ENCODE measurements at places on chromosomes 11 and 22.
A peak's percentile ranks its signal among the peaks of the same experiment; 100 is the strongest.

GRCh38 chr22:44329179-44329796 is 16.5 kb upstream of the SHISAL1 start:
- no peak for DNase-seq

DNA sequence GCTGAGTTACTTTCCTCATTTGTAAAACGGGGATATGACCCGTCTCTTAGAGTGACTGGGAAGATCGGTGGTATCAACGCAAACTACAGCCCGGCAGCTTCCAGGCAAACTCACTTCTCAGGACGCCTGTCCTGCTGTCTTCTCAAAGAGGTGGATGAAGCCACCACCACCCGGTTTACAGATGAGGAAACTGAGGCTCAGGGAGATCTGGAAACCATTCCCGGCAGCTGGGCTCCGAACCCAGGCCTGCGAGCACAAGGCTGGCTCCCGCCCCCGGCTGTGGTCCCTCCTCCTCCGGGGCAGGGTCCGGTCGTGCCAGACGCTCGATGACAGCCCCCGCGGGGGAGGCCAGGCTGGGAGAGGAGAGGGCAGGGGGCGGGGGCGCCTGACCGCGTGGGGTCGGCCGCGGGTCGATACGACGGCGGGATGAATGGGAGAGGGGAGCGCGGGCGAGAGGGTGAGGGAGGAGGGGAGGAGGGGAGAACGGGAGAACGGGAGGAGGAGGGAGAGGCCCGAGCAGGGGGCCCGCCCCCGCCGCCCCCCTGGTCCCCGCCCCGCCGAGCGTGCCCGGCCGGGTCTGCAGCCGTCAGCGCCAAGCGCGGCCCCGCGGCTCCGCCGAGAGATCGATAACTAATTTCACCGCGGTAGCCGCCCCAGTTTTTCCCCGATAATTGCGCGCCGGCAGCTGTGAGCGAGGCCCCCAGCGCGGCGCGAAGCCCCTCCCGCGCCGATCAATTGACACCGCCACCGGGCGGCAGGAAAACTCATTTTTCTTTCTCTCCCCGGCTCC is 14.0 kb downstream of the IGLL1 start:
- DNase-seq: no peak

- no peak for DNase-seq
Measured at GRCh38 chr11:61928606-61929005, 11.2 kb upstream of the RAB3IL1 start.

DNA sequence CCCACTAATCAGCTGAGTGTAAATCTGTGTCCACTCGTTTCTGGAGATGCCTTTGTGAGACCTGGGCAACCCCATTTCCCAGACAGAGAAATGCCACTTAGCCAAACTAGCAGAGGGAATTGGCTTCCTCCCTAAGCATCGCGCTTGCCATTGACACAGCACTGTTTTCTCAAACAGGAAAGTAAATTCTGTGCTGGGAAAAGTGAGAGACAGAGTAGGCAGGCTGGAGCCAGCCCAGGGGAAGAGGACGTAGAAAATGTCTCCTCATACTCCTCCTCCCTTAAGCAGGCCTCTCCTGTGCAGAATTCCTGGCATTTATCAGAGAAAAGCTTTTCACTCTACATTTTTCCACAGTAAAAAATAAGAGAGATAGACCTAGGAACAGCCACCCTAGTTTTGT is 99.1 kb upstream of the AMOTL1 start:
- no peak for DNase-seq

DNA sequence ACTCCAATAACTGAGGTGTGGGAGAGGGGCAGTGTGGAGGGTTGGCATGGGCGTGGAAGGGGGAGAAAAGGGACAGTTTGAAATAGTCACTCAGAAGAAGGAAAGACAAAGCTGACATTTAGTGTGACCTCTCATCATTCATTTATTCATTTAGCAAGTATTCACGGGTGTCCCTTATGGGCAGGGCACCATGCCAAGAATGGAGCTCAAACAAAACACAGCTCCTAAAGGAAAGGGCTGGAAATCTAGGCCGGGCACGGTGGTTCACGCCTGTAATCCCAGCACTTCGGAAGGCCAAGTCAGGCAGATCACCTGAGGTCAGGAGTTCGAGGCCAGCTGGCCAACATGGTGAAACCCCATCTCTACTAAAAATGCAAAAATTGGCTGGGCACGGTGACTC is 19.4 kb upstream of the DGKZ start:
- DNase-seq: no peak

- peak; percentile 52 for DNase-seq
Measured at GRCh38 chr22:32880061-32880460, 78.6 kb downstream of the TIMP3 start.

DNA sequence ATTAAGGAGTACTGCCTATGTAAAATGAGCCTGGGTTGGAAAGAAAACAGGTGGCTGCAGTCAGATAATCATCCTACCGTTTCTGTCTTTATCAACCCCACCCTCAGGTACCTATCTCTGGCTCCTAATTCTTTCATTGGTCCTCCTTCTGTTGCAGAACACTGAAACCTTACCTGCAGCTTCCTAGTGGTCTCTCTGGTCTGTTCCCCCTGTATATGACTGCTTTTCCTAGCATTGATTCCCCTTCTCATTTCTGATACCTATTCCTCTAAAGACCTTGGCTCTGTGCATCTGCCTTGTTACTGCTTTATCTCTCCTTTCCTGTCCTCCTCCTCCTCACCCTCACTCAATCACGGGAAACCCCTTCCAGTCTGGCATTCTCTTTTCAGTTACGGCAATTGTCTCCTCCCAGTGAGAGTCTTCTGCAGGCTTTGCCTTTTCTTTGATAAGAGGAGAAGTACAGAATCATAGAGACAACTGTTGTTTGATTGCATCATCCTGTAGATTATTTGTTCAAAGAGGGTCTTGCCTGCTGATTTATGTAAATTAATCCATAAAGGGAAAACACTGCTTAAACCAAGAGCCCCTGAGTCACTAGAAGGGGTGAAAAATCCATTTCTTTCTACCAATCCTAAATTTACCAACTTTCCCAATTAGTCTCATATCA is 301.2 kb downstream of the AASDHPPT start:
- no peak for DNase-seq

DNA sequence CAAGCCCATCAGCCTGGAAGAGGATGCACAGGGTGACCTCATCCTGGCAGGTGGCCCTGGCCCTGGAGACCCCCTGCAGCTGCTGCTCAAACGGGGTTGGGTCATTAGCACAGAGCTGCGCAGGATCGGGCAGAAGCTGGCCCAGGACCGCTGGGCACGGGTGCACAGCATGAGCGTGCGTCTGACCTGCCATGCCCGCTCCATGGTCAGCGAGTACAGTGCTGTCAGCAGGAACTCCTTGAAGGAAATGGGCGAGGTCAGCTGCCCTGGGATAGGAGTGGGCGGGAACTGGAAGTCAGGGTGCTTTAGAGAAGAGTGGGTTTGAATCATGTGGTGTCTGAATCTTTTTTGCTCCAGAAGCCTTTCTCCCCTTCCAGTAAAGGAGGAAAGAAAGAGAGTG is 61.1 kb downstream of the INSC start:
- no peak for DNase-seq

DNA sequence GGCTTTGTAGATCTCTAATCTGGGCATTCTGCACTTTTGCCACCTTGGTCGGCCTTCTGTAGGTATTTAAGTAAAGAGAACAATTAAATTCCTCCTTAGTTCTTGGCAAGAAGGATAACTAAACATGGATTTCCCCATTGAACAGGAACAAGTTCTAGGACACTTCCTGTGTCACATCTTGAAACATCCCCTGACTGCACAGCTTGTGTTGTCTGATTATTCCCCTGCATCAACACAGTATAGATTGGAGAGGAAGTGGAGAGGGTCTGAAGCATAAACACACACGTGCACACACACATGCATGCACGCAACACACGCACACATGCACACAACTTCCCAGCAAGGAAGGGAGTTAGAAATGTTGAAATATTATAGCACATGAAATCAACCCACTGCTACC is 8.6 kb downstream of the ISX start:
- no peak for DNase-seq

GRCh38 chr11:106917973-106918372 is 100.3 kb downstream of the GUCY1A2 start:
- peak; percentile 15 for DNase-seq

- DNase-seq: peak; percentile 4
Measured at GRCh38 chr11:65653229-65654225, 9.2 kb downstream of the RELA start.

GRCh38 chr11:110883256-110883655 is 171.0 kb upstream of the ARHGAP20 start:
- DNase-seq: no peak

- peak; percentile 82 for DNase-seq
Measured at GRCh38 chr22:30634471-30635233, 929 bp upstream of the SLC35E4 start.

GRCh38 chr11:2182075-2182474 is 10.5 kb upstream of the TH start:
- no peak for DNase-seq

DNA sequence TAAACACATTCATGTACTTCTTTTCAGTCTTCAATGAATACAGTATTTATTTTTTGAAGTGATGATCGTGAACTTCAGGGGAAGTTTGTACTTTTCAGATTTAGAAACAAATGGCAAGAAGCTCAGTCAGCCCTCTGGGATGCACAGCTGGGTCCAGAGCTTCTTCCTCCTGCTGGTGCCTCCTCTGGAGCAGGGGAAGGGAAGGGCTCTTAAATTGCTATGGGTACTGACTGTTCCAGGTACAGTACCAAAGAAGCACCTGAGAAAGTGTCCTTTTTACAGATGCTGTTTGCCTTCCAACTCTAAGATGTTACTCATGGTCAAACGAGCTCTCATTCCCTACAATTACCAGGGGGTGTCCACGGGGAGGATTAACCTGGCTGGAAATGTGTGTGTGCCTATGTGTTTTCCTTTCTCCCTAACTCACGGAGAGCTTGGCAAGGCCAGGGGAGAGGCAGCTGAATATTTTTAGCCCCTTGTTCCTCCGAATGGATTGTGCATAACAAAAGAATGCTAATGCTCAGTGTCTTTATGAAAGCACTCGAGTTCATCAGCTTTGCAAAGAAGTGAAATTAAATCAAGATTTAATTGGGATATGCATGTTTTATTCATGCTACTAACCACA is 313.7 kb upstream of the CADM1 start:
- DNase-seq: no peak

- no peak for DNase-seq
Measured at GRCh38 chr11:124762105-124762623, at the start of gene ESAM. Gene ESAM, minus strand, starts transcription at chr11:124762290. Its CDS starts 136 bp downstream, at chr11:124762154.

DNA sequence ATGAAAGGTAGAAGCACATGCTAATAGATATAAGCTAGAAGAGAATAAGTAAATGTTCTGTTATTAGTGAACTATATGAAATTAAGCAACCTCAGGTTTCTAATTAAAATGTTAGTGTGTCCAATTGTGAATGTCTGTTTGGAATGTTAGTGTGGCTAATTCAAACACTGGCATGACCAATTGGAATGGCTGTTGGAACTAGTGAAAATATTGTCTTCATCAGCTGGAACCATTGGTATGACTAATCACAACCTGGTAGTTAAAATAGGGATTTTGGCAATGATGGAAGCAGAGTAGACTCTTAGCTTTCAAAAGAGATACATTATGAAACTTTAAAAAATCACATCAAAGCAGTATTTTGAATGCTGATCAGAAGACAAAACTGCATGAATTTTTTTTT is 66.8 kb downstream of the CYB5R2 start:
- no peak for DNase-seq

- no peak for DNase-seq
Measured at GRCh38 chr11:100963375-100963774, 166.2 kb downstream of the PGR start.

- no peak for DNase-seq
Measured at GRCh38 chr22:48887394-48888332, 940.0 kb downstream of the BRD1 start.

GRCh38 chr22:41742918-41743317 is 43.6 kb downstream of the MEI1 start:
- no peak for DNase-seq

DNA sequence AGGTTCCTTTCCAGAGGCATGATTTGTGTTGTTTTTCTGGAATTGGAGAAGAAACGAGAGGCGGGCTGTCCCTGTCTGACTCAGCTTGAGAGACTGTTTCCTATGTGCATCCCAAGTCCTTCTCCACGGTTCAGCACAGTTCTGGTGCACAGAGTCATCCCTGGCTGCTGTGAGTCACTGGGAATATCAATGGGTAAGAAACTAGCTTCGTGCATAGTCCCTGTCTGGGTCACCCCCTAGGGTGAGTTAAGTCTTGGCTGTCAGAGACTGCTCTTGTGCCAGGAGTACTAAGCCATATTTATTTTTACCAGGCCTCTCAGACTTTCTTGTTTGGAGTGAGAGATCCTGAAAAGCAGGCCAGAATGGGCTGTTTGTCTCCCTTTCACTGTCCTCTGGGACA is 2.4 kb upstream of the LRP4 start:
- DNase-seq: peak; percentile 99

- DNase-seq: no peak
Measured at GRCh38 chr11:65108469-65109123, 3.1 kb upstream of the TM7SF2 start.

GRCh38 chr11:35486446-35486845 is 39.0 kb downstream of the PAMR1 start:
- no peak for DNase-seq

GRCh38 chr11:22786475-22786874 is 43.1 kb downstream of the SVIP start:
- DNase-seq: no peak

- DNase-seq: no peak
Measured at GRCh38 chr22:20267441-20268278, 458 bp downstream of the RTN4R start.

DNA sequence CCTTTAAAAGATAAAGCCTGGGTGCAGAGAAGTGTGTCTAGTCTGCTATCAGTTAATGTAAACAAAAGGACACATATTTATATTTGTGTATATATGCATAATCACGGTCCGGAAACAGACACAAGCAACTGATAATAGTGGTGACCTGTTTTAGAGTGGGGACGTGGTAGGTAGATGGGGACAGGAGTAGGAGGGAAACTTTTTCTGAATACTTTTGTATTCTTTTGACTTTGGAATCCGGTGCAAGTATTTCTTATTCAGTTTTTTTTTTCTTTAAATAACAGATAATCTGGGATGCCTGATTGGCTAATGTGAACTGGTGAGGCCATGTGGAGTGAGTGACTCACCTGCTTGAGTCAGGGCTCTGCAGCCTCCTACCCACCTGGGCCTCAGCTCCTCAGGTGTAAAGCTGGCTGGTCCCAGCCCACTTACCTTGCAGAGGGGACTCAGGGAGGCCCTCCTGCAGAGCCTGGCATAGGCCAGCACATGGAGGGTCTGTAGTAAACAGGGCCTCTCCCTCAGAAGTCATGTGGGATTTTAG is 15.3 kb downstream of the MICAL2 start:
- no peak for DNase-seq

DNA sequence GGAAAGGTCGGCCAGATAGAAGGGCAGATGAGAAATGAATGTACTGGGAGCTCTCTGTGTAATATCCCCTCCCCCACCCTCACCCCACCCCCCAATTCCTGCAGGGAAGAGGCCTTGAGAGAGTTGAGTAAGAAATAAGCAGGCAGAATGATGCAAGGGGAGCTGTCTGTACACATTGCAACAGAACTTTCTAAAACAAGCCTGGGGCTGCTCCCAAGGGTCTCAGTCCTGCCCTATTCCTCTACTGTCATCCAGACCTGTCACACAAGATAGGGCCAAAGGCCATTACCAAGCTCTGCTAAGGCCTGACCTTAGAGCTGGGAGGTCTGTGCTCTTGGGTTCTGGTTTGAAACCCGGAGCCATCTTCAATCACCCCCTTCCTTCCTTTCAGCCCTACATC is 5.7 kb upstream of the DGAT2 start:
- DNase-seq: no peak

- no peak for DNase-seq
Measured at GRCh38 chr11:72716290-72716689, 35.9 kb downstream of the ARAP1 start.

GRCh38 chr11:17846852-17847453 is 112.4 kb downstream of the KCNC1 start:
- DNase-seq: no peak

GRCh38 chr11:94954753-94955152 is 18.6 kb downstream of the CWC15 start:
- DNase-seq: no peak
